ENCODE measurements at places on chromosomes 1 and 21. TPM values are rescaled to one million over a fixed set of nuclear protein-coding genes. Genes with fewer than 3 reads are reported as not detected.

DNA sequence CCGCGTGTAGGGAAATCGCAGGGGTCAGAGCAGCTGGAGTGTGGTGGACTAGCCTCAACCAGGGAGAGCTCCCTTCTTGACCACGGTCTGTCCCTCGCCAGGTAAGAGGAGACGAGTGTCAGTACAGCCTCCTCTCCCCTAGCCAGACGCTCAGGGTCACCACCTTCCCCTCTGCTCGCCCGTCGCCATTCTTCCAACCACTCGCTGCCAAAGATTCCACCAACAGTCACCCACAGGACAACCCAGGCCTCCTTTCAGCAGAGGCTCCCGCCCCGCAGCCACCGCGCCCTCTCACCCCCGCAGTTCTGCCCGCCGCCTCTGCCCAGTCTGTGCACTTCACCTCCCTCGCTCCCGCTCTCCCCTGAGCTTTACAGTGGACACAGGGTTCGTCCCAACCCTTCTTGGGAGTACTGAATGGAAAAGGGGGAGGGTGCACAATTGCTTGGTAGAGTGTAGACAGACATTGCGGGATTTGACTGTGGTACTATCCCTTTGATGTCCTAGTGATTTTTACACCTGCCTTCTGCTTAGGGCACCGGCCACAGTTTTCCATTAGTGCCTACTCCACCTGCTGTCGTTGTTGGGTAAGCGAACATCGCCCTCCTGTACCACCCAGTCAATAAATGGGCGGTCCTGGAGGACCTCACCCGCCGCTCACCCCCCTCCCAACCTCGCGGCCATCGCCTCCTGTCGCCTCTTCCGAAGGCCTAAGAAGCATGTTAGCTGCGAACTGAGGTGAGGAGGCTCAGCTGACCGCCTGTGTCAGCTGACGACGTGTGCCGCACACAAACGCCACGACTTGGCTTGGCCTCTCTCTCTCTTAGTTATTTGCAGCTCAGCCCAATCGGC, 9.2 kb upstream of the NBPF11 start:
- no peaks in the 10 kb centered on the region for H3K36me3 ChIP-seq
- no peaks in the 10 kb centered on the region for H3K4me1 ChIP-seq
- H3K27me3 ChIP-seq: no peaks in the 10 kb centered on the region
- H3K27ac ChIP-seq: no peak overlapping the region
- no peak for DNase-seq

DNA sequence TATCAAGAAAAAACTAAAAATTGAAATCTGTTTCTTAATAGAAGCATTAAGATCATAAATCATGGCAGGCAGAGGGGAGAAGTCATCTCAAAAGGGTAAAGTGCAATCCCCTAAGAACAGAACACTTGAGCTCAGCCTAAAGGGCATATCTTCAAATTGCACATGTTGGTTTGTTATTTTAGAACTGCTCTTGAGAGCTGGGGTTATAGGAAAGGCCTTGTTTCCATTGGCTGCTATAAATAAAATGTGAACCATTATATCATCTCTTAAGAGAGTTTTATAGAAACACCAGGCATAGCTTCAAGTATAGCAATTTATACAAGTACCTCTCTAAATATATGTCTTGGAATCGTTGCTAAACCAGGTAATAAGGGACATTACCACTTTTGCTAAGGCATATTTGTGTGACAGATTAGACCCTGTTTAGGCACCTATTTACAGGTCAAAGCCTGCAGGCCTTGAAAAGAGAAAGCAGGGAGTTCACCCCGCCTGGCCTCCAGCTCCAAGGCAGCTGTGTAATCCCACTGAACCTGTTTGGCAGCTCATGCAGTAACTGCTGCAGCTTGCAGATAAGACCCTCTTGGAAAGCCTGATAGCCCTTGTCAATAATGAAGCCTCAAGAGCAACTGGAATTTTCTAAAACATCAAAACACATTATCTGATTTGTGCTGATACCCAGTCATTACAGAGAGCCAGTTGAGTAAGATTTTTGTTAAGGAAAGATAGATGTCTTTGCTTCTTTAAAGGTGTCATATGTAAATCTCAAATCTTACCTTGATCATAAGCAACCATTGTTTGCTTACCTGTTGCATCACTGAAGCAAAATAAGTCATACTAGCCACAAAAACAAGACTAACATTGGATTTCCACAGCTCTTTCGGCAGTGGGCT, 24.2 kb upstream of the SYDE2 start:
- no peak overlapping the region for H3K4me3 ChIP-seq
- no peak for DNase-seq
- no peaks in the 10 kb centered on the region for H3K27me3 ChIP-seq
- no peak overlapping the region for H3K27ac ChIP-seq
- H3K36me3 ChIP-seq: no peaks in the 10 kb centered on the region
- H3K4me1 ChIP-seq: peaks cover 11% of the 10 kb centered on the region

DNA sequence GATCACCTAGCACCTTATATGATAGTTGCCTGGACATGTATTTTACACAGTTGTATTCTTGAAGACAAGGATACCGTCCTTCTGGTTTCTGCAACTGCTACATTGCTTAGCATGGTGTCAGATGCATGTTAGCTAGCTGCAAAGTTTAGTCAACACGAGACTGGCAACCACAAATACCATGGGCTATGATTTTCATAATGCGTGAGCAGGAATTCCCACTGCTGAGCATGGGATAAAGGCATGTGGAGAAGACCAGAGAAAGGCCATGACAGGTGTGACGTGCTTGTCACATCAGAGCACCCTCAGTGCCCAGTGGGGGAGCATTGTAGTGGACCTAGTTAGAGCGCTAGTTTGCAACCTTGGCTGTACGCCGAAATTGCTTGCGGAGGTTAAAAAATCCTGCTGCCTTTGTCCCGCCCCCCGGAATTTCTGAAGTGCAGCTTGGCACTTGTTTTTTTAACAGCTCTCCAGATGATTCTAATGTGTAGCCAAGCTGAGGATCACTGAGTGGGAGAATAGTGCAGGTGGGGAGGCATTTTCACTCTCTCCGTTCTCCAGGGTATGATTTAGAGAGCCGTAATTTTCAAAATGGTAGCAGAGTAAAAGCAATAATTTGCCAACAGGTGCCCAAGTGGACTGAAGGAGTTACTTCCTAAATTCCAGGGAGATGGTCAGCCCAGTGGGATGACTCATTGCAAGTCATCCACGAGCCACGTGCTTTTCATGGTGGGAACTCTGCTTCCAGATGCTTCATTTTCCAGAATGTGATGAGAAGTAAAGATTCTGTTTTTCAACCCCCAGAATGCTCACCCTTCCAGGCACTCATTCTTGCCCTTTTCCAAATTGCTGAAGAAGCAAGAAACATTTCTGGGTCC, 81.0 kb downstream of the CNIH3 start:
- H3K36me3 ChIP-seq: no peaks in the 10 kb centered on the region
- DNase-seq: no peak
- H3K4me1 ChIP-seq: no peaks in the 10 kb centered on the region
- H3K27ac ChIP-seq: peak overlapping the region; percentile 49

DNA sequence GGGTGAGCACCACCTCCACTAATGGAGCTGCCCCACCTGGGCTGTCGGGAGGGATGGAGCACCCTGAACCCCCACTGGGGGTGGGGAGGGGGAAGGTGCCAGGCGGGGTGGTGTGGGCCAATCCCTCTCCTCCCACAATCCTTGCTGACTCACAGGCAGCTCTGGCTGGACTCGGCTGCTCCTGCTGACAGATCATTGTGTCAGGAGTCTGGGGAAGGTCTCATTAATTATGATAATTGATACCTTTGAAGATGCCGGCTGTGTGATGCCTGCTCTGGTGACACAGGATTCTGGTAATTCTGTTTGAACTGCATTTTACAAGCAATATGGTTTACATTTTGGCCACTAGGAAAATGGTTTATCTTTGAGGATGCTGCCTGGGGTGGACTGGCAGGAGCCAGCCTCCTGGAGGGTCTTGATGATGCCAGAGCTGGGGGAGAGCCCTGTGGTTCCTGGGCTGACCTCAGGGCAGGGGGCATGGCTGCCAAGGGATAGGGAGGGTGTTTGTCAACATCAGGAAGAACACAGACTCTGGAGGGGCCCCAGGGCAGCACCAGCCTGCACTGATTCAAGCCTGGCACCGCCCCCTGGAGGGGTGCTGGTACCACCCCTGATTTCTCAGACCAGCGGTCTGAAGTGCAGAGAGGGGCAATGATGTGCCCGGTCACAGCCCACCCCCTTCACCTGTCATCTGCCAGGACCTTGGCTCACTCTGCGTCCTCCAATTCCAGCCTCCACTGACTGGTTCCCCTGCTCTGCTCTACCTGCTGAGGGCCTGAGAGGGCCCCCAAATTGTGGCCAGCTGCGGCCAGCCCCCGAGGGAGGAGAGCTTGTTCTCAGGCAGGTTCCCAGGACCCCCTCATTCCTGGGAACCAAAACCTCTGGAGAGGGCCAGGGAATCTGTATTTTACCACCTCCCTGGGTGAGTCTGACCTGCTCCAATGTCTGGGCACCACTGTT, 338.8 kb downstream of the MATN1 start:
- H3K36me3 ChIP-seq: no peaks in the 10 kb centered on the region
- DNase-seq: no peak
- H3K4me1 ChIP-seq: peaks cover 8% of the 10 kb centered on the region

DNA sequence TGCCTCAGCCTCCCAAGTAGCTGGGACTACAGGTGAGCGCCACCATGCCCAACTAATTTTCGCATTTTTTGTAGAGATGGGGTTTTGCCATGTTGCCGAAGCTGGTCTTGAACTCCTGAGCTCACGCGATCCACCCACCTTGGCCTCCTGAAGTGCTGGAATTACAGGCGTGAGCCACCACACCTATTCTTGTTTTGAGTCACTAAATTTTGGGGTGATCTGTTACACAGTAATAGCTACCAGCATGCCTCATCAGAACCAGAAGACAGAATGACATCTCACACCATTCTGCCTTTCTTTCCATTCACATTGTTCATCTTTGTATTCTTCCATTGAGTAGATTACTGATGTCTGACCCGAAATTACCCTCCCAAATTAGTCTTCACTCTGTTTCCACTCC, 9.1 kb downstream of the RHBDL2 start:
- H3K27me3 ChIP-seq: no peaks in the 10 kb centered on the region
- H3K36me3 ChIP-seq: no peaks in the 10 kb centered on the region
- no peaks in the 10 kb centered on the region for H3K4me1 ChIP-seq
- DNase-seq: no peak
- no peak overlapping the region for H3K4me3 ChIP-seq
- no peak overlapping the region for H3K27ac ChIP-seq

DNA sequence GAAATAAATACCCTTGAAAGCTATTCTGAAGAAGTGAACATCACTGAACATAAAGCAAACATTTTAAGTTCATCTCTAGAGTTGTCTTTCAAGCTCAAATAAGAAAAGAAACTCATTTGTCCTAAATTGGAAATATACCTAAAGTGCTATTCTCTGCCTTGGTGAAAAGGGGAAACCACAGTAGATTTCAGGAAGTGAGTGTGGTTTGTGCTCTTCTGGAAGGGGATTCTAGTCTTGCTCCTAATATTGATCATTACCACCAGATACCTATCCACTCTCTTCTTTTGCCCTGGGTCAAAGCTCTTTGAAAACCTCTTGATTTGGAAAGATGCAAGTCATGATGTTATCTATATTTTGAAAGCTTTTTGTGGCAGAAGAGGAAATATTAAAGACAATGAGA, 798.1 kb downstream of the ADGRL2 start:
- H3K36me3 ChIP-seq: no peaks in the 10 kb centered on the region
- no peak overlapping the region for H3K27ac ChIP-seq
- H3K4me1 ChIP-seq: no peaks in the 10 kb centered on the region
- DNase-seq: no peak
- no peaks in the 10 kb centered on the region for H3K27me3 ChIP-seq

GRCh38 chr1:89855413-89856123, 34.7 kb downstream of the LRRC8D start:
- H3K4me3 ChIP-seq: no peak overlapping the region
- no peak overlapping the region for H3K27ac ChIP-seq
- no peaks in the 10 kb centered on the region for H3K27me3 ChIP-seq
- no peaks in the 10 kb centered on the region for H3K4me1 ChIP-seq

GRCh38 chr21:44011579-44012473, at the start of gene TRAPPC10:
TSS of gene TRAPPC10 (plus strand) at chr21:44012309. CDS start at chr21:44012494, 185 bp downstream.
- H3K4me1 ChIP-seq: peaks cover 45% of the 10 kb centered on the region
- no peaks in the 10 kb centered on the region for H3K27me3 ChIP-seq
- H3K4me3 ChIP-seq: peak within 1 kb of the TSS; percentile 96
- DNase-seq: no peak
- peak within 1 kb of the TSS; percentile 92 for H3K27ac ChIP-seq

DNA sequence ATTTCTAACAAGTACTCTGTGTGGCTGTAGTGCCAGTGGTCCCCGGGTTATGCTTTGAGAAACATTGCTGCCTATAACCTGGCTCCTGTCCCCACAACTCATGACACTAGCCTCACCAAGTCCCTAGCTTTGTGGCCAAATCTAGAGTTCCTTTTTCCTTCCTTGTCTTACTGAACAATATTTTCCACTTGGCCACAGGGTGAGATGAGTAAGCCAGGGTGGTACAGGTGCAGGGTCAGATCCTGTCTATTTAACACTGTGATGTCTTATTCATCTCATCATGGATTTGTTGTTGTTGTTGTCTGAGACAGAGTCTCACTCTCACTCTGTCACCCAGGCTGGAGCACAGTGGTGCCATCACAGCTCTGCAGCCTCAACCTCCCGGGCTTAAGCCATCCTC, 18.6 kb downstream of the ARMH1 start:
- no peak overlapping the region for H3K27ac ChIP-seq
- no peaks in the 10 kb centered on the region for H3K36me3 ChIP-seq
- H3K4me3 ChIP-seq: no peak overlapping the region
- no peaks in the 10 kb centered on the region for H3K4me1 ChIP-seq
- no peaks in the 10 kb centered on the region for H3K27me3 ChIP-seq
- DNase-seq: no peak

- H3K36me3 ChIP-seq: no peaks in the 10 kb centered on the region
- H3K4me1 ChIP-seq: peaks cover 6% of the 10 kb centered on the region
Measured at GRCh38 chr1:56073614-56074006, 505.8 kb downstream of the PLPP3 start.

GRCh38 chr1:11078631-11079030, 18.8 kb upstream of the SRM start:
- H3K4me3 ChIP-seq: no peak overlapping the region
- no peaks in the 10 kb centered on the region for H3K4me1 ChIP-seq
- H3K27ac ChIP-seq: no peak overlapping the region
- no peak for DNase-seq
- no peaks in the 10 kb centered on the region for H3K27me3 ChIP-seq
- H3K36me3 ChIP-seq: peaks cover 90% of the 10 kb centered on the region

- no peak overlapping the region for H3K27ac ChIP-seq
- no peak overlapping the region for H3K4me3 ChIP-seq
- no peaks in the 10 kb centered on the region for H3K36me3 ChIP-seq
- no peak for DNase-seq
- H3K27me3 ChIP-seq: no peaks in the 10 kb centered on the region
Measured at GRCh38 chr1:89608984-89609725, 23.8 kb upstream of the LRRC8C start.

GRCh38 chr1:173532237-173532636, 55.1 kb downstream of the PRDX6 start:
- H3K27ac ChIP-seq: no peak overlapping the region
- H3K4me1 ChIP-seq: peaks cover 21% of the 10 kb centered on the region
- no peaks in the 10 kb centered on the region for H3K27me3 ChIP-seq
- H3K4me3 ChIP-seq: no peak overlapping the region

MSH4 gene
- total RNA-seq: 0.25 TPM

RFX5 gene
- 13.0 TPM for total RNA-seq
